Sigmoid colon (tissue), 7 donors: ENCODE measurements at places on chromosomes 5 and 9.

GRCh38 chr5:10701567-10702039, 59.4 kb downstream of the DAP start:
- no peak overlapping the region for H3K4me3 ChIP-seq
- DNase-seq: no peak
- no peak overlapping the region for H3K27ac ChIP-seq
- H3K36me3 ChIP-seq: no peaks in the 10 kb centered on the region
- H3K27me3 ChIP-seq: no peaks in the 10 kb centered on the region
- H3K4me1 ChIP-seq: no peaks in the 10 kb centered on the region

- H3K36me3 ChIP-seq: peaks cover 29% of the 10 kb centered on the region
- no peak overlapping the region for H3K27ac ChIP-seq
- no peak for DNase-seq
- no peaks in the 10 kb centered on the region for H3K4me1 ChIP-seq
- no peak overlapping the region for H3K4me3 ChIP-seq
Observed at GRCh38 chr9:81595887-81596543, 93.3 kb downstream of the TLE1 start.

DNA sequence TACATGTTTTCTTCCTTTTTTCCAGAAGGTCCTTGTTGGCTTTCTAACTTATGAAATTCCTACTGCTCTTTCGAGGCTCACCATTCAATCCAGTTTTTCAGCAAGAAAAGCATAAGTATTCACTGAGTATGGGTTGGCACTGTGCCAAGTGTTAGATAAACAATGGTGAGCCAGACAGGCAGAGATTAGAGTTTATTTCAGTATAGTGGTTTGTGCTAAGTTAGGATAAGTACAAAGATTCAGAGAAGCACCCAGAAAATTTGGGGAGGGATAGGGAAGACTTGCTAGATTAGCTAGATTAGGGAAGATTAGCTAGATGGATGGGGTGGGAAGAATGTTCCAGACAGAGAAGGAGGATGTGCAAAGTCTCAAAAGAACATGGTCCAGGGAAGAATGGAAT, 122.9 kb downstream of the OXCT1 start:
- H3K36me3 ChIP-seq: no peaks in the 10 kb centered on the region
- no peak overlapping the region for H3K4me3 ChIP-seq
- H3K4me1 ChIP-seq: peaks cover 6% of the 10 kb centered on the region
- no peaks in the 10 kb centered on the region for H3K27me3 ChIP-seq
- DNase-seq: no peak
- H3K27ac ChIP-seq: no peak overlapping the region

DNA sequence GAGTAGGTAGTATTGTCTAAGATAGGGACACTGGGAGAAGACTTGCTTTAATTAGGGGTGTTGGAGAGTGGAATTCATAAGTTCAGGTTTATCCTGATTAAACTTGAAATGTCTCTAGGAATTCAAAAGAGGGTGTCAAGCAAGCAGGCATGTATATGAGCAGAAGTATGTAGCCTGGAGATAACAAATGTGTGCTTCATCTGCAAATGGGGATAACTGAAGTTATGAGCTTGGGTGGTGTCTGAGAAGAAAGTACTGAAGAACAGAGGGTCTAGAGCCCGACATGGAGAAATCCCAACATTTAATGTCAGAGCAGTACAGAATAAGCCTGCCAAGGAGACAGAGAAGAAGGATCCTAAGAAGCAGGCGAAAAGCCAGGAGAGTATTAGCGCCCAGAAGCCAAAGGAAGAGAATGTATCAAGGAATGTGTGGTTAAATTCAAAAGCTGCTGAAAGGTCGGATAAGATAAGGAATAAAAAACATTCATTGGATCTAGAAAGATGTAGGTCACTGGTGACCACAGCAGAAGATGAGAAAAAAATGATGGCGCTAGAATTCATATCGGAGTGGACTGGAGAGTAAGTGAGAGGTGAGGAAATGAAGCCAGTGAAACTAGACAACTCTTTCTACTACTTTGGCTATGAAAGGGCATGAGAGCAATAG, 401.5 kb upstream of the PIK3R1 start:
- H3K27ac ChIP-seq: peak overlapping the region; percentile 33
- no peak for DNase-seq
- peaks cover 23% of the 10 kb centered on the region for H3K4me1 ChIP-seq
- no peaks in the 10 kb centered on the region for H3K27me3 ChIP-seq
- H3K4me3 ChIP-seq: no peak overlapping the region
- H3K36me3 ChIP-seq: no peaks in the 10 kb centered on the region

- H3K4me1 ChIP-seq: peaks cover 23% of the 10 kb centered on the region
- no peak overlapping the region for H3K4me3 ChIP-seq
- H3K27me3 ChIP-seq: no peaks in the 10 kb centered on the region
- no peak for DNase-seq
- no peaks in the 10 kb centered on the region for H3K36me3 ChIP-seq
- H3K27ac ChIP-seq: no peak overlapping the region
Observed at GRCh38 chr5:173940269-173940668, 48.7 kb upstream of the C5orf47 start.
